Left ventricle myocardium superior (tissue), 1 donor: ENCODE measurements at places on chromosomes 2 and 18.

DNA sequence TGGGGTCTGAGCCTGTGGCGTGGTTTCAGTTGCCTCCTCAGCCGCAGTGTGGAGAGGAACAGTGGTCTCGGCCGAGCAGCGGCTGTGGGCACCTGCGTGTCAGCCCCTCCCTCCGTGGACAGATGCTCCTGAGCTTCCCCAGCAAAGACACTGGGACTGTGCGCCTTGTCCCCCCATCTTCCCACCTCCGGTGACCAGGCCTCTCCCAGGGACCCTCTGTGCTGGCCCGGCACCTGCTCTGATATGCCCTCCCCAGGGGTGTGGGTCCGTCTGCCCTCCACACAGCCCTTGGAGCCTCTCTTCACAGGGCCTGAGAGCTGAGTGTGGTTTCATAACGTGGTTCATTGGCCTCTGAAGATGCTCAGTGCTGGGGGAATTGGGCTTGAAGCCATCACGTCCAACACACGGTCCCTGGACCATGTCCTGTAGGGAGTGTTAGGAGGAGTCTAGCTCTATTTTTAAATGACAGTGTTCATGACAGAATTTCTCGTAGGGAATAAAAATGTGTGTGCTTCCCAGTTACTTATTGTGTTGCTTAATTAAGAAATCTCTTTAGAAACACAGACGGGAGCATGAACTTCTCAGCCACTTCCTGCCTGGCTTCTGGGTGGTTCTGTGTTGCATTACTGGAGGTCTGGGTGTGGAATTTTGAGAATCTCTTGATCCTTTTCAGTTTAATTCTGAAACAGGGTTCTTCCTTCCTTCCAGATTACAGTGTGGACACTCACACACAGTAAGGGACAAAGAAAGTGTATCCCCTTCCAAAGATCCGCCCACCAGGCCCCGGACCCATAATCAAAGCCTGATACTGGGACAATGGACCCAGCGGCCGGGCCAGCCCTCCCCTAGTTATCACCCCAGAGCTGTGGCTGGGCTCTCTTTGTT, 110.7 kb downstream of the NFATC1 start:
- DNase-seq = peak; percentile 66

DNA sequence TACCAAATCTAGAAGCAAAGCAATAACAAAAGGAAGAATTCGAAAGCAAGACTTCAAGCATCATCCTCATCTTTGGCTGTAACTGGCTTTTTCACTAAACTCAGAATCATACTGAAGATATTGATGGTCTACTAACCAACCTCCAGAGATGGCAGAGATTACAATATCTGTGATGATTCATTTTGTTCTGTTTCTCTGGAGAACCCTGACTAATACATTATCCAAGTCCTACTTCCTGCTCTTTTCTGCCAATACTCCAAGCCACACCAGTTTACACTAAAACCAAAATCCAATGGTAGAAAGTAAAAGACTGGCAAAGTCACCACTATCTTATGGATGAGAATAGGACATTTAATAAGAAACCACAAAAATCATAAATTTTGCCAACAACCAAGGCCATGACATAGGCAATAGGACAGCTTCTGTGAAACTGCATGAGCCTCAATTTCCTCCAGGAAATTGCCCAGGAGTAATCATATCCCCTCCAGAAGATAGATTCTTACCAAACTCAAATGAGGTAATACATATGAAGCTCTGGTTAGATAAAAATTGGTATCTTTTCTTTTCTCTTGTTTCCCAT, 159.8 kb downstream of the METTL4 start:
- DNase-seq = no peak

- no peak for DNase-seq
These were observed 35.0 kb downstream of the TPRKB start for GRCh38 chr2:73701968-73702665.

- peak; percentile 44 for DNase-seq
These were observed 93.9 kb downstream of the SPTBN1 start for GRCh38 chr2:54549917-54550518.

DNA sequence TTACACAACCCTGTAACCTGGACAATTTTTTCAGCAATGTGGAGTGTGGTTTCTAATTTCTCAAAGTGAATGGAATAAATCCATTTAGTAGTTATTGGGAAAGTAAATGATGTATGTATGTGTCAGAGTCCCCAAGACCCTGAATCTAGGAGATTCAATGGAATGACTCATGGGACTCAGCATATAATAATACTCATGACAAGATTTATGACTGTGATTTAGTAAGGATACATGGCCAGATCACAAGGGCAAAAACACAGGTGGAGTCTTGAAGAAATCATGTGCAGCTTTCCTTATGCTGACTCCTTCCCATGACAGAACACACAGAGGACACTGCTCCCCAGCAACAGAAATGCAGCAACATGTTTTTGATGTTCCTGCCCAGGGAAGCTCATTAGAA, 1877.7 kb upstream of the LRRTM1 start:
- no peak for DNase-seq

DNA sequence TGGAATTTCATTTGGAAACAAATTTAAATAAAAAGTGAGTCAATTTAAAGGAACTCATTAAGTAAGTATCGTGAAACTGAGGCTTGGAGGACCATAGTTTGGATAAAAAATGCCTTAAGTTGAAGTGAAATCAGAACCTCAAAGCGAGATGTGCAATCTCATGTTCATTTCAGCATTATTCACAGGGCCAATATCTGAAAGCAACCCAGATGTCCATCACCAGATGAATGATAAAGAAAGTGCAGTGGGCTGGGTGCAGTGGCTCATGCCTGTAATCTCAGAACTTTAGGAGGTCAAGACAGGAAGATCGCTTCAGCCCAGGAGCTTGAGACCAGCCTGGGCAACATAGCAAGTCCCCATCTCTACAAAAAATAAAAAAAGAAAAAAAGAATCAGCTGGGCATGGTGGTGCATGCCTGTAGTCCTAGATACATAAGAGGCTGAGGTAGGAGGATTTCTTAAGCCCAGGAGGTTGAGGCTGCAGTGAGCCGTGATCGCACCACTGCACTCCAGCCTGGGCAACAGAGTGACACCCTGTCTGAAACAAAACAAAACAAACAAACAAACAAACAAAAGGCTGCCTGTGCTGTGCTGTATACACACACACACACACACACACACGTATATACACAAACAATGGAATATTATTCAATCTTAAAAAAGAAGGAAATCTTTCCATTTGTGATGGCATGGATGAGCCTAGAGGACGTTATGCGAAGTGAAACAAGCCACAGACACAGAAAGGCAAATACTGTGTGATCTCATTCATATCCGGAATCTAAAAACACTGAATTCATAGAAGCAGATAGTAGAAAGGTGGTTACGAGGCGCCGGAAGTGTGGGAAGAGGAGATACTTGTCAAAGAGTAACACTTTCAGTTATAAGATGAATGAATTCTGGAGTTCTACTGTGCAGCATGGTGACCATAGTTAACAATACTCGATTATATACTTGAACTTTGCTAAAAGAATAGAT, 14.5 kb downstream of the SH3RF3 start:
- DNase-seq = no peak

DNA sequence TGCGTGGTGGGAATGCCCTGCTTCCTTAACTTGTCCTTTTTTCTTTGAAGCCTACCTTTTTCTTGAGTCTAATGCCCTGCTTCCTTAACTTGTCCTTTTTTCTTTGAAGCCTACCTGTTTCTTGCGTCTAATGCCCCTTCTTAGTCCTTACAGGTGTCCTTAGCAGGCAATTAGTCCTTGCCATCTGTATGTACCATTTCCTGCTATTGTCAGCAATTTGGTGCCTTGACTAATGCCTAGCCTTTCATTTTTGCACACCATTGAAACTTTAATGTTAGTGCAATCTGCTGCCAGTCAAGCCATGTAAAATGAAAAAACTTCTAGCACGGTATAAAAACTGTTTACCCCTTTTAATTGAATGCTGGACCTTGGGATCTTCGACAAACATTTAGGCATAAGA, 4.3 kb downstream of the KDM3A start:
- no peak for DNase-seq

DNA sequence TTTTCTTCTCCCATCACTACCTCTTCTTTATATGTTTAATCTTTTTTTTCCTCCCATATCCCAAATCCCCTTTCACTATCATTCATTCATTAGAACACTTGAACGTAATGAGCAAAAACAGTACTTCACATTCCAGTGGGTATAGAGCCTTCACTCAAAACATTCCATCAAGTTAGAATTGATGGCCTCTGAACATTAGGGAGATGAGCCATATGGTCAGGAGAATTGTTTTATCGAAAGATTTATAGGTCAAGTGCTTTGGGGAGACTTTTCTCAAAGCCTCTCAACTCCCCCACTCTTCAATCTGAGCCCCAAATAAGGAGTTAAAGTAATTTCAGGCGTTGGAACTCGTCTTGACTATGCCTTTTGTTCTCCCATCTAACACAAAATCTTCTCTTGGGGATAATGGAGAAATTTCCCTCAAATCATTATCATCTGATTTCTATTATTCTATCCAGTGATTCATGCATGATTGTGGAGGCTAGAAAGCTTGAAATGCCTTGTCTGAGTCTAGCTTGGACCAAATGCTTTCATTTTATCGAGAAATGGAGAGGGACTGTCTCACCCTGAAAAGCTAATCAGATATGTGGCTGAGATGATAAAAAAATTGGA, 79.2 kb downstream of the KIAA2012 start:
- DNase-seq = no peak

DNA sequence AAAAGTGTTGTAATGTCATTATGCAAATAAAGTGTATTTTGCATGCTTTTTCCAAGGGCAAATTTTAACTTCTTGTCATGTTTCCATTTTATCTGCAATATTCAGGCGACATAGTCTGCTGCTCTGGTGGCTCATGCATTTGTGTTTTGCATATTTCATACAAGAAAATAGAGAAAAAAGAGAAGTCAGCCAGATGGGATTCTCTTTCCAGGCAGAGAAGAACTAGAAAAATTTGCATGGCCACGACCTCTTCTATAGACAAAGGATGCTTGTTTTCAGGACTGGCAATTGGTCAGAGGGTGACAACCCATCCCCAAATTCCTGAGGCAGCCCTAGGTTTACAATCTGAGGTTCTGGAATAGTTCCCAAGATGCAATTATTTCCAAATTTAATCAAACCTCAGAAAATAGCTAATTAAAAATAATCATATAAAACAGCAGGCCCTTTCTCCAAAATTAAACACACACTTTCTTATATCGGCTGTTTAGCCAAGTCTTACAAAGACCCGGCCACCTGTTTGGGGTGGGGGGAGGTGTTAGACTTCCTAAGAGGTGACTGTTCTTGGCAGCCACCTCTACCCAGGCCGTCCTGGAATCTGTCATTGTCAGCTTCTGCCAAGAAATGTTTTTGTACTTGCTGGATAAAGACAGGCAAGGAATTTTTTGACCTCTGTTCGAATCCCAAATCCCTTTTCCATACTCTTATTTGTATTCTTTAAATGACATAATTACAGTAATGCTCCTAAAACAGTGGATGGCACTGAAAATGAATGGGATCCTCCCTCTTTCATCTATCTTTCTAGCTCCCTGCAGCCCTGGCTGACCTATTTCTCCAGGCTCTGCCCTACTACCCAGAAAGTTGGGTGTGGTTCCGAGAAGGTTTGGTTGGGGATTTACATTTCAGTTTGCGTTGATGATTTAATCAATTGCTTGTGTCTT, 20.8 kb upstream of the SOS1 start:
- DNase-seq = no peak

DNA sequence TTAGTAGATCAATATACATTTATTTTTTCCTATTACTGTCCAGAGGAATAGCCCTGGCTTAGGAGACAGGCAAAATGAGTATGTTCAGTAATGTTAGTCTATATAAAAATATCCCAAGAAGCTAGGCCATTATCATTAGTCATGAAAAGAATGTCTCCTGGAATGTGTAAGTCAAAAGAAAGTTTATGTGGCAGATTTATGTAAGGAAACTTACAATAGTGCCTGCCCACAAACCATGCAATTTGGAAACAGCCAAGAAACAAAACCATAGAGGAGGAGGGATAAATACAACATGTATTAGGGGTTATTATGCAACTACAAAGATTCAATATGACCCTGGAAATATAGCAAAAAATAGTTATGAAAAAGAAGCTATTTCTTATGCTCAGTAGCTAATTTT, 96.3 kb downstream of the NOL4 start:
- DNase-seq = no peak

DNA sequence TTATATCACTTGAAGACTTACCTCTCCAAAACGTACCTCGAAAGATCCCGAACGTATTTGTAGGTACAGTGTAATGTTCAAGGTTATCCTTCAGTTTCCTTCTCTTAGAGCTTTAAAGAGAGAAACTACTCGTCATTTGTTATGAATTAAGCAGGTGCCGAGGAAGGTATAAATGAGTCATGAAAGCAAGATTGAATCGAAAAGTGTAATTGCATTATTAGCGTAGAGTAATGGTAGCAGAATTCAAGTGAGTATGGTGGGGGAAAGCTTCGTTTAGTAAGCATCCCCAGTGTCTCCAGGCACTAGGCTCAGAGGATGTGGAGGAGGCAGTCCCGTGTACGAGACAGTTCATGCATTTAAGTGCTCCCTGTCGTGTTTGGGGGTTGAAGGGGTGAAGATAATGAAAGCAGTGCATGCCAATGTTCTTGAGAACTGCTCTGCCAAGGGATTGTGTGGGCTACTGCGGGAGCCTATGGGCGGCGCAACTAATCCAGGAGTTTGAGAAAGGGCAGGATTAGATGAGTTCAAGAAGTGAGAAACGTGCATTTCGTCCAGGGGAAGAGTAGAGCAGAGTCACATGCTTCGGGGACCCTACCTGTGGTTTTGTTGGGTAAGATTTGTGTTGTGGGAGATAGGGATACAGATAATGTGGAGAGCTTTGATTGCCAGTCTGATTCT, 858 bp downstream of the POLR1B start:
- DNase-seq = no peak

- DNase-seq = no peak
These were observed 129.5 kb upstream of the TTC27 start for GRCh38 chr2:32498306-32498705.

DNA sequence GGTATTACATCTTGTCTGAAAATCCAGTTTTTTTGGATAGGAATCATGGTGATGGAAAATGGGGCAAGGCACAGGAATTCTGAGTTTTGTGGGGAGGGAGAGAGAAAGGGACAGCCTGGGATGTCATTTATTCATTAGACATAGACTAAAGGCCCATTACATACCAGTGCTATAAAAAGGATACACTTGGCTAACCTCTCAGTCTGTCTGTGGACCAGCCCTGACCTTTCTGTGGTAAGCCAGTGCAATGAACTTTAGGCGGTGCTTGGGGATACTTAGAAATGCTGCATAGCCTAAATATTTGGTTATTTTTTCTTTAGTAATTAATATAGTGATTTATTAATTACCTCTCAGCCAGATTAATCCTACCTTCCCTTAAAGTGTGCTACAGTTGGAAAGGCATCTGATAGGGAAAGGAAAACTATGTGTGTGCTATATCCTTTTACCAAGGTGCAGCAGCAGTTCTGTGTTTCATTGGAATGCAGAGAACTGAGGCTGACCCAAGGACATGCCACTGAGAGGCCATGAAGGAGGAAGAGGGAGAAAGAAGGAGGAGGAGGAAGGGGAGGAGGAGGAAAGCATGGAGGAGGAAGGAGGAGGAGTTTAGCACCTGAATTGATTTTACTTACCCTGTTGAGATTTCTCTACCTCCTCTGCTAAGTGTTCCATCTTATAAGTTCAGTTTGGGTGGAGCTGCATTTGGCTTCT, 37.5 kb downstream of the KCNS3 start:
- no peak for DNase-seq

- DNase-seq = no peak
These were observed 108.5 kb upstream of the RND3 start for GRCh38 chr2:150595803-150596470.

- DNase-seq = no peak
These were observed 135.1 kb upstream of the GPC1 start for GRCh38 chr2:240300261-240300821.
